ENCODE measurements at places on chromosomes 7 and 10.

GRCh38 chr7:51255536-51256208 lies 60.9 kb downstream of the COBL start:
- no peak overlapping the region for H3K27ac ChIP-seq
- H3K27me3 ChIP-seq: no peaks in the 10 kb centered on the region
- DNase-seq: no peak
- no peaks in the 10 kb centered on the region for H3K4me1 ChIP-seq
- H3K4me3 ChIP-seq: no peak overlapping the region
- H3K36me3 ChIP-seq: no peaks in the 10 kb centered on the region

GRCh38 chr7:44348300-44348699 lies 22.9 kb upstream of the CAMK2B start:
- H3K36me3 ChIP-seq: no peaks in the 10 kb centered on the region
- no peak overlapping the region for H3K4me3 ChIP-seq
- no peaks in the 10 kb centered on the region for H3K4me1 ChIP-seq
- DNase-seq: no peak
- H3K27me3 ChIP-seq: peaks cover 33% of the 10 kb centered on the region

DNA sequence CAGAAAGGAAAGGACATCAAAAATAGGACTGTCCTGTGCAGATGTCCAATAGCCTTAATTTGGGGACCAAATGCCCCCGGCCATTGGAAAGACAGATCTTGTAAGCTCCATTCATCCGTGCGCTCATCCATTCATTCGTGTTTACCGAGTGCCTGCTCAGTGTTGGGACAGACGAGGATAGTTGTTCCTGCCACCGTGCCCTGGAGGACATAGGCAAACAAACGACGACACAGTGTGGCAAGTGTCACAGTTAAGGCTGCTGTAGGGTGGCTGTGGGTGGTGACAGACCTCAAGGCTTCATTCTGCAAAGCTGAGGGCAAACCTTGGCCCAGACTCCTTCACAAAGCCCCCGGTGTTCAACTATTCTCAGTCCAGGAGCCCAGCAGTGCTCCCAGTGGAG lies 27.6 kb downstream of the MKI67 start:
- H3K4me1 ChIP-seq: peaks cover 14% of the 10 kb centered on the region
- peaks cover 3% of the 10 kb centered on the region for H3K36me3 ChIP-seq
- H3K4me3 ChIP-seq: no peak overlapping the region
- no peak overlapping the region for H3K27ac ChIP-seq

DNA sequence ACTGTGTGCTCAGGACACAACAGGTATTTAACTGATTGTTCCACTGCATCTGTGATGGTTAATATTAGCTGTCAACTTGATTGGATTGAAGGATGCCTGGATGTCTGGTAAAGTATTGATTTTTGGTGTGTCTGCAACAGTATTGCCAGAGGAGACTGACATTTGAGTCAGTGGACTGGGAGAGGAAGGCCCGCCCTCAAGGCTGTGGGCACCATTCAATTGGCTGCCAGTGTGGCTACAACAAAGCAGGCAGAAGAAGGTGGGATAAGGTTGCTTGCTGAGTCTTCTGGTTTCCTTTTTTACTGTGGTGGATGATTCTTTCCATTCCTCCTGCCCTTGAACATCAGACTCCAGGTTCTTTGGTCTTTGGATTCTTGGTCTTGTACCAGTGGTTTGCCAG lies 137.1 kb upstream of the FAM13C start:
- DNase-seq: no peak
- no peak overlapping the region for H3K4me3 ChIP-seq
- no peaks in the 10 kb centered on the region for H3K27me3 ChIP-seq

GRCh38 chr10:4719671-4720070 lies 106.3 kb upstream of the AKR1E2 start:
- no peak overlapping the region for H3K4me3 ChIP-seq
- no peaks in the 10 kb centered on the region for H3K4me1 ChIP-seq
- no peak overlapping the region for H3K27ac ChIP-seq
- peaks cover 3% of the 10 kb centered on the region for H3K27me3 ChIP-seq

GRCh38 chr10:21978191-21978862 lies 25.2 kb downstream of the DNAJC1 start:
- DNase-seq: no peak
- H3K27me3 ChIP-seq: no peaks in the 10 kb centered on the region
- no peaks in the 10 kb centered on the region for H3K36me3 ChIP-seq
- no peak overlapping the region for H3K4me3 ChIP-seq
- no peaks in the 10 kb centered on the region for H3K4me1 ChIP-seq

DNA sequence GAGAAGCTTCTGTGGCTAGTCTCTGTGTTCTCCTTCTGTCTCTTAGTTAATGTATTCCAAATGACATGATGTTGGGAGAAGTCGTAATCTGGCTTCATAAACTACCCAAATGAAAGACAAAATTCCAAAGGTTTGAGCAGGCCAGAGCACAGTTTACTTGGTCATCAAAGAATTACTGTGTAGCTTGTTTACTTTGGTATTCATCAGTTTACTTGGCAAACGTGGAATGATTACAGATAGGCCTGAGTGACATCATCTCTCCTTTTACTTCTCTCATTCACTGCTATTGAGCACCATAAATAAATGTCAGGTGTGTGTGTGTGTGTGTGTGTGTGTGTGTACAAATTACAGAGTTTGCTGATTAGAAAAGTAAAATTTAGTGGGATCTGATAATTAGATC lies 327.3 kb downstream of the PHTF2 start:
- no peak for DNase-seq
- H3K27me3 ChIP-seq: no peaks in the 10 kb centered on the region
- no peaks in the 10 kb centered on the region for H3K4me1 ChIP-seq
- no peak overlapping the region for H3K27ac ChIP-seq
- H3K4me3 ChIP-seq: no peak overlapping the region
- H3K36me3 ChIP-seq: no peaks in the 10 kb centered on the region

DNA sequence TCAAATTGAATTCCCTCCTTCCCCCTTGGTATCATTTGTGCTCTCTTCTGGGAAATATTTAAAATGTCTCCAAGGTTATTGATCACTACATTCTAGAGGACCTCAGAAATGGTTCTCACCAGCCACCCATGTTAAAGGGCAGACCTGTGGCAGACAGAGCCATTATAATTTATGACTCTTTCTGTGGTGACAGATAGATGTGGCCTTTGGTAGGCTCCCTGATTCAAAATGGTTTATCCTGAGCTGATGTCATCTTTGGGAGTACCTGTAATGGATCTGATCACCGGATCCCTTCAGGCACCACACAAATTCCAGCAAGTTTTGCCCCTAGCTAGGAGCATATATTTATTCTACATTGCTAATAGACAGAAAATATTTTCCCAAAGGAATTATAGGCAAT lies 267.5 kb downstream of the SDK1 start:
- H3K27me3 ChIP-seq: no peaks in the 10 kb centered on the region
- no peaks in the 10 kb centered on the region for H3K36me3 ChIP-seq
- H3K4me3 ChIP-seq: no peak overlapping the region
- H3K4me1 ChIP-seq: no peaks in the 10 kb centered on the region
- no peak overlapping the region for H3K27ac ChIP-seq

GRCh38 chr10:132728321-132728720 lies 57.6 kb downstream of the NKX6-2 start:
- peaks cover 7% of the 10 kb centered on the region for H3K36me3 ChIP-seq
- H3K27ac ChIP-seq: no peak overlapping the region
- no peak overlapping the region for H3K4me3 ChIP-seq
- H3K27me3 ChIP-seq: no peaks in the 10 kb centered on the region
- H3K4me1 ChIP-seq: no peaks in the 10 kb centered on the region
- DNase-seq: no peak

DNA sequence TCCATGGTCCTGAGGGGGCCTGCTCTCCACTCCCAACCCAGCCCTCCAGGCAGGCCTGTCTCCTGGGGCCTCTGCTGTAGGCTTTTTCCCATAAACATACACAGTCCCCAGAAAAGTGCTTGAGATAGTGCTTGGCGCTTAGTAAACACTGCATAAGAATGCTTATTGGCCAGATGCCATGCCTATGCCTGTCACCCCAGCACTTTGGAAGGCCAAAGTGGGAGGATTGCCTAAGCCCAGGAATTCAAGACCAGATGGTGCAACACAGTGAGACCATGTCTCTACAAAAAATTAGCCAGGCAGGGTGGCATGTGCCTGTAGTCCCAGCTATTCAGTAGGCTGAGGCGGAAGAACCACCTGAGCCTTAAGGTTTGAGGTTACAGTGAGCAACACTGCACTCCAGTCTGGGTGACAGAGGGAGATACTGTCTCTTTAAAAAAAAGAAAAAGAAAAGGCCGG lies 24.6 kb upstream of the ASL start:
- no peaks in the 10 kb centered on the region for H3K4me1 ChIP-seq
- H3K4me3 ChIP-seq: no peak overlapping the region
- no peak for DNase-seq
- no peak overlapping the region for H3K27ac ChIP-seq
- H3K27me3 ChIP-seq: no peaks in the 10 kb centered on the region
- no peaks in the 10 kb centered on the region for H3K36me3 ChIP-seq

DNA sequence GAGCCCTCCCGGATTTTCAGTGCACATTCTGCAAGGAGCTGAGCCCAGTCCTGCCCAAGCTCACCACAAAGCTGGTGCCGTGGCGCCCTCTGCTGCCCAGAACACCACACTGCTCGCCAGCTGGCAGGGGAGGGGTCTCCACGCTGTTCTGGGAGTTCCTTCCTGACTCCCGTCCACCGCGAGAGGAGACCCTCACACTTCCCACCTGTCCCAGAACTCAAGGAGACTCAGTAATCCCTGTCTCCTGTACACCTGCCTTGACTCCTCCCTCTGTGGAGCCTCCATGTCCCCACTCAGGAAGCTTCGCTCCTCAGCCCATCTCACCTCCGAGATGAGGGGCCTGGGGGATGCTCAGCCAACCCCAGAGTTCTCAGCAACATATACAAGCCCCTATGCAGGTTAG lies 11.3 kb downstream of the C10orf105 start:
- H3K27me3 ChIP-seq: no peaks in the 10 kb centered on the region
- H3K4me1 ChIP-seq: peaks cover 15% of the 10 kb centered on the region
- no peak overlapping the region for H3K27ac ChIP-seq
- DNase-seq: peak; percentile 51
- no peak overlapping the region for H3K4me3 ChIP-seq

GRCh38 chr7:118152149-118152548 lies 31.8 kb upstream of the LSM8 start:
- no peaks in the 10 kb centered on the region for H3K4me1 ChIP-seq
- no peak for DNase-seq
- no peak overlapping the region for H3K4me3 ChIP-seq
- no peak overlapping the region for H3K27ac ChIP-seq
- H3K36me3 ChIP-seq: no peaks in the 10 kb centered on the region

DNA sequence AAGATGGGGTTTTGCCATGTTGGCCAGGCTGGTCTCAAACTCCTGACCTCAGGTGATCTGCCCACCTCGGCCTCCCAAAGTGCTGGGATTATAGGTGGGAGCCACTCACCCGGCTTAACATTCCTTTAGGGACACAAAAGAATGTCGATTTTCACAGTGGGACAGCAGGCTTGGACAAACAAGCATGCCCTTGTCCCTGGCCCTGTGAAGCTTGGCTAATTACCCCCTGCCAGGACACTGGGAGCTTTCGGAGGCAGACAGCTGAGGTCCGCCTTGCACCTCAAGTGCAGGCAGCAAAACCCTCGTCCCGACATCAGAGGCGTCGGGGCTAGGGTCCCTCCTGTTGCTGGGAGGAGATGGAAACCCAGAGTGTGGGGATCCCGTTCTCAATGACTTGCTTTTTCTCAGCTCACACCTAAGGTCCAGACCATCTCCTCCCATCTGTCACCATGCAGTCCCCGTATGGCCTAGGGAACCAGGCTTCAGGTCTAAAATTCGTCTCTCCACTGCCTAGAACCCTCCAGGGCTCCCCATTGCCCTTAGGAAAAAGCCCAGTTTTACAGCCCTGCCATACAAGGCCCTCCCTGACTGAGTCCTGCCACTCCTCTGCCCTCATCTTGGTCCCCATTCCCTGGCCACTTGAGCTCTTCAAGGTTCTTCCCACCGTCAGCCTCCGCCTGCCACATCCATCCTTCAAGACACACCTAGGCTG lies 6.3 kb upstream of the CLIP2 start:
- H3K27me3 ChIP-seq: peaks cover 55% of the 10 kb centered on the region
- no peak overlapping the region for H3K4me3 ChIP-seq
- H3K4me1 ChIP-seq: no peaks in the 10 kb centered on the region
- DNase-seq: no peak
- no peaks in the 10 kb centered on the region for H3K36me3 ChIP-seq

DNA sequence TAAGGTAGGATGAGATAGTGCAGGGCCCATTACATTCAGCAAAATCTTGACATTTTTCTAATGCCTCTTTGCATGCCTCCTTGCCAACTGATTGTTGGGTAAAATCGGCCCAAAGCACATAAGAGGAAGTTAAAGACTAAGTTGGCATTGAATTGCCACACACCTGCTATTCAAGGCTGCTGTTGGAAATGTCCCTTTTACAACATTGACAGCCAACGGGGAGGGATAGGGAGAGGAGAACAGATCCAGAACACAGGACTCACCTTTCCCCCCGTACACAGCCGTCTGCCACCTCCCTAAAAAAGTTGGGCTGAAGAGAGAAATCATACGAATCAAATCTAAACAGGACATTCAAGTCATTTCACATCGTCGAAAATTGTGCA lies 695 bp downstream of the FAM237B start:
- H3K4me3 ChIP-seq: no peak overlapping the region
- no peaks in the 10 kb centered on the region for H3K36me3 ChIP-seq
- H3K4me1 ChIP-seq: no peaks in the 10 kb centered on the region
- DNase-seq: no peak

GRCh38 chr10:60611291-60611747 lies 167.0 kb upstream of the CDK1 start:
- no peak overlapping the region for H3K27ac ChIP-seq
- H3K36me3 ChIP-seq: no peaks in the 10 kb centered on the region
- no peaks in the 10 kb centered on the region for H3K4me1 ChIP-seq
- no peak for DNase-seq

DNA sequence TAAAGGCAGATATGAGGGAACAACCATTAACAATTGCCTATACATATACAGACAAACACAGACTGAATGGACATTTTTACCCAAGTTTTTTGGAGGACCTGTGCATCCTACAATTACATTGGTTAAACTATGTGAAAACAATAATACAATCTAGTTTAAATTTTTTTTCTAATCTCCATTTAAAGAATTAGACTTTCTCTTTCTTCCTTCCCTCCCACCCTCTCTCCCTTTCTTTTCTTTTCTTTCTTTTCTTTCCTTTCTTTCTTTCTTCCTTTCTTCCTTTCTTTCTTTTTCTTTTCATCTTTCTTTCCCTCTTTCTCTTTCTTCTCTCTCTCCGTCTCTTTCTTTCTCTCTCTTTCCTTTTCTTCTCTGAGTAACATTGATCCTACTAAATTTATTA lies 183.7 kb downstream of the HDAC9 start:
- DNase-seq: no peak
- H3K4me1 ChIP-seq: no peaks in the 10 kb centered on the region
- H3K27me3 ChIP-seq: no peaks in the 10 kb centered on the region
- no peaks in the 10 kb centered on the region for H3K36me3 ChIP-seq

DNA sequence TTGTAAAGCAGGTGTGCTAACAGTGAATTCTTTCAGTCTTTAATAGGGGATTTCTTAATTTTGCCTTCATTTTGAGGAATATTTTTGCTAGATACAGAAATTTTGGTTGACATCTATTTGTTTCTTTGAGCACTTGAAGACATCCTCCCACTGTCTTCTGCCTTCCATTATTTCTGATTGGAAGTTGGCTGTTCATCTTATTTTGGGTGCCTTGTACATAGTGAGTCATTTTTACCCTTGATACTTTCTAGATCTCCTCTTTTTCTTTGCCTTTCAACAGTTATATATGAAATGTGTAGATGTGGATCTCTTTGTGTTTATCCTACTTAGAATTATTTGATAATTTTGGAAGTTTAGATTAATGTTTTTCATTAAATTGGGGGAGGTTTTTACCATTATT lies 631.0 kb downstream of the AUTS2 start:
- no peak overlapping the region for H3K4me3 ChIP-seq
- no peaks in the 10 kb centered on the region for H3K4me1 ChIP-seq
- DNase-seq: no peak
- H3K27ac ChIP-seq: no peak overlapping the region
- no peaks in the 10 kb centered on the region for H3K27me3 ChIP-seq

Measured in T-cell (primary cell).